ENCODE measurements at places on chromosomes 3 and 15. TPM values are rescaled to one million over a fixed set of nuclear protein-coding genes. Genes with fewer than 3 reads are reported as not detected.

DNA sequence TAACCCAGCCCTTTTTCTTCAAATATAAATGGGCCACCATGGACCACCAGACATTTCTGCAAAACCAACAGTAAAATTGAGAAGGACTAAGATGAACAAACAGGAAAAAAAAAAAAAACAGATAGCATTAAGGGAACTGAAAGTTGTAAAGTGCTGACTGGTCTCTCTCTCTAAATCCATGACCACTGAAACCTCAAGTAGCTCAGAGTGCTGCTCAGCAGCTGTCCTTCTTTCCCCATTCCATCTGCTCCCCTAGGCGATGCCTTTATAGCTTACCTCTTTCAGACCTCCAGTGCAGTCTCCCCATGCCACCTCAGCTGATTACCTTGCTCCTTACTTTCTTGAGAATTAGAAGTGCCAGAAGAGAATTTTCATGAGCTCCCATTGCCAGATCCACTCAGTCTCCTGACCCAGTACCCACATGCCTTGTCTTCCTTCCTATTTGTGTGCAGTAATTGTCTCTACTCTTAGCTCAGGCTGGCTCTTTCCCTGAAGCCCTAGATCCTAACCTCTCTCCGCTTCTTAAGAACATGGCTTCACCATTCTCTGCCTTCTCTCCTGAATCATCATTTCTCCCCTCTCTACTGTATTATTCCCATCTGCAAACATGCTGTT lies 23.9 kb upstream of the XIRP1 start:
- peak; percentile 53 for DNase-seq

GRCh38 chr3:3664935-3665334 lies 134.3 kb upstream of the LRRN1 start:
- DNase-seq = no peak

GRCh38 chr3:26636096-26636727 lies 13.6 kb downstream of the LRRC3B start:
- DNase-seq = no peak

DNA sequence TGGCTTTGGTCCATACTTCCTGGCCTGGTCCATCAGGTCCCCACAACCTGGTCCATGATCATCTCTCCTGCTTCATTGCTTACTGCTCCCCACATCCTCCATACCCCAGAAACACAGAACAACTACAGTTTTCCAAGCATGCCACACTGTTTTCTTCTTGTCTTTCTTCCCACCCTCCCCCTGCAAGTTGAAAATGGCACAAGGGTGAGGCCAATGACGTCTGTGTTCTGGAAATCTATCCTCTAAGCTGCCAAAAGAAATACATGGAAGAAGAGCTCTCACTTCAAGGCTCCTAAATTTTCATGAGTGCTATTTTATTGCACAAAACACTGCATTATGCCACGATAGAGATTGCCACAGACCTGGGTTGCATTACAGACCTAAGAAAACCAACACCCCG lies 404.4 kb downstream of the VPS13C start:
- DNase-seq = no peak

- no peak for DNase-seq
These were observed 2.0 kb upstream of the PFKFB4 start for GRCh38 chr3:48558493-48559134.

- DNase-seq = peak; percentile 28
These were observed 50.6 kb downstream of the CFAP20DC start for GRCh38 chr3:58999134-58999773.

GRCh38 chr3:151561878-151562277 lies 101.0 kb upstream of the IGSF10 start:
- DNase-seq = no peak

- peak; percentile 65 for DNase-seq
These were observed 11.7 kb upstream of the SPATA12 start for GRCh38 chr3:57048728-57049127.

DNA sequence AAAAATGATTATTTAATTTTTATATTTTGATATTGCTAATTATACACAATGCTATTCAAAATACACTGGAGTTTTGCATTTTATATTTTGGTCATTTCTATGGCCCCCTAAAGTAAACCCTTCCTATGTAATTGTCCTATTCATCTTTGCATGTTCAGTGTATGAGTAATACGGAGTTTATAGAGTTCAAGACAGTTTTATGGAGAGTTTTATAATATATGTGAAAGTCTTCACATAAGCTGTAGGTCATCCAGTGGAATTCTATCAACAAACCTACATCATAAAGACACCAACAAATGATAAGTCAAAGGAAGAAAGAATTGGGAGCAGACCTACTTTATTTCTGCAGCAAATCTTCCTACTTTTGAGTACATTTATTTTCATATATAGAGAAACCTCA lies 1200.4 kb upstream of the EPHA6 start:
- DNase-seq = no peak

- DNase-seq = no peak
These were observed 559.3 kb downstream of the MECOM start for GRCh38 chr3:169103951-169104941.

SLTM gene
- total RNA-seq = 119 TPM

TSPAN3 gene
- 205 TPM for total RNA-seq

FOXL2 gene
- total RNA-seq = not detected
